ENCODE measurements at places on chromosomes 16 and 17. TPM values are rescaled to one million over a fixed set of nuclear protein-coding genes. Genes with fewer than 3 reads are reported as not detected.

The RDM1 gene
- total RNA-seq = 11.3 TPM

The CCL7 gene
- not detected for total RNA-seq

The GAS2L2 gene
- total RNA-seq = 0.52 TPM

The TAC4 gene
- not detected for total RNA-seq

The MAP2K3 gene
- total RNA-seq = 89.9 TPM

The RNF222 gene
- not detected for total RNA-seq

GRCh38 chr17:17098551-17099179 lies 56.4 kb downstream of the MPRIP start:
- DNase-seq = no peak

DNA sequence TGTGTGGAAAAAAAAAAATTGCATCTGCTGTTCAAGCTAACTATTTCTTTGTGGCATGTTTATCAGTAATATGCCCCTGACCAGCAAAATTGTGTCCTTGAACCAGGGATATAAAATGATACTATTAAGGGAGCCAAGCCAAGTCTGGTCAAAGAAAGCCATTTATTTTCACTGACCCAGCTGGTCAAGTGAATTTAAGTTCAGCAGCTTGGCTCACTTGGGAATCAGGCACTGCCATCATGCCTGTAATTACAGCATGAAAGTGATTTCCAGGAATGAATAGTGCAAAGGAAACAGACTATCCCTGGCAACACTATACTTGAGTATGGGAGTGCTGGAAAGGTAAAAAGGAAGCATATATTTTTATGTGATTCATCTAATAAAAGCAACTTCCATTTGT lies 934.6 kb upstream of the CDH8 start:
- no peak for DNase-seq

DNA sequence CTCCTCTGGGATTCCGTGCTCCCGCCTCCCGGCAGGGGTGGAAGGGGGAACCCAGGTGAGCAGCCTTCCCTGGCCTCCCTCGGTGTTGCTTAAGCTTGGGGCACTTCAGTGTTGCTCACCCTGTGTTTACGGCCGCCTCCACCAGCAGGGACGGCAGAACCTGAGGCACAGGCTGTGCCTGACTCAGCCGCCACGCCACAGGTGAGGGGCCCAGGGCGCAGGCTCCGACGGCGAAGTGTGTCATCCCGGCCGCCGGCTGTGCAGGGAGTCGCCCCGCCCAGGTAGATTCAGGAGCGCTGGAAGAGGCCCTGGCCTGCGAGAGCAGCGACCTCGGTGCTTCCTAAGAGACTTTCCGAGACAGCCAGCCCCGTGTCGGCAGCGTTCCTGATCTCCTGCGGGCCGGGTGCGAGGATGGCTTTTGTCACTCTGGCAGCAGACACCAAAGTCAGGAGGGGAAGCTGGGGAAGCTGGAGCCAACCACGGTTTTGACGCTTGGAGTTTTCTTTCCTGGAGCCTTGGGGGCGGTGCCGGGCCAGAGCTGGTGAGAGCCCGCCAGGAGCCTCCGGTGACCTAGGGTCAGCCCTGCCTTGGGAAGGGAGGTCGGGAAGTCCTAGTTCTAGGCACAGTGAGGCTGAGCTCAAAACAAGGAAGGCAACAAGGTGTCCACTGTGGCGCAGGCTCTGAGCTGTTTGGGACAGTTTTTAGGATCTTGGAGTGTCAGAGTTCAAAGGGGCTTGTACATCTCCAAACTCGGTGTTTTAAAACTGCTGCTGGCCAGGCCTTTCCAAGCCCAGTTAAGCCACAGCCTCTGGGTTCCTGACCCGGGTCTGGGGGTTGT lies 2.1 kb downstream of the GSE1 start:
- DNase-seq = peak; percentile 85

GRCh38 chr16:22161999-22162655 lies at the start of gene SDR42E2:
Gene SDR42E2, plus strand, starts transcription at chr16:22162506. Its CDS starts 3,077 bp downstream, at chr16:22165583.
- peak; percentile 19 for DNase-seq

DNA sequence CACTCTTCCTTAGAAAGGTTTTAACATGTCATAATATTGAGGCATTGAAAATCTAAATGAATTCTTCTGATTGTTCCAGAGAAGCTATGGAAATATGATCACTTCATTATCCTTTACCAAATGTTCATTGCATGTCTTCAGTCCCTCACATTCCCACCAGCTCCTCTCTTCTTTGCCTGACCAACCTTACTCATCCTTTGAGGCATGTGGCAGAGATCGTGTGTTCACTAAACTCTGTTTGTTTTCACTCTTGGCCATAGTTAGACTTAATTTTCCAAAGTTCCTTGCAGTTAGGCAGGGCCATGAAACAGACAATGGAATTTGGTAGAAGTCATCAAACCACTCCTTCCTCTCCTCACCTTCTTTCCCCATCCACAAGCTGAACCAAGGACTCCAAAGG lies 266.5 kb upstream of the HSBP1 start:
- DNase-seq = no peak

DNA sequence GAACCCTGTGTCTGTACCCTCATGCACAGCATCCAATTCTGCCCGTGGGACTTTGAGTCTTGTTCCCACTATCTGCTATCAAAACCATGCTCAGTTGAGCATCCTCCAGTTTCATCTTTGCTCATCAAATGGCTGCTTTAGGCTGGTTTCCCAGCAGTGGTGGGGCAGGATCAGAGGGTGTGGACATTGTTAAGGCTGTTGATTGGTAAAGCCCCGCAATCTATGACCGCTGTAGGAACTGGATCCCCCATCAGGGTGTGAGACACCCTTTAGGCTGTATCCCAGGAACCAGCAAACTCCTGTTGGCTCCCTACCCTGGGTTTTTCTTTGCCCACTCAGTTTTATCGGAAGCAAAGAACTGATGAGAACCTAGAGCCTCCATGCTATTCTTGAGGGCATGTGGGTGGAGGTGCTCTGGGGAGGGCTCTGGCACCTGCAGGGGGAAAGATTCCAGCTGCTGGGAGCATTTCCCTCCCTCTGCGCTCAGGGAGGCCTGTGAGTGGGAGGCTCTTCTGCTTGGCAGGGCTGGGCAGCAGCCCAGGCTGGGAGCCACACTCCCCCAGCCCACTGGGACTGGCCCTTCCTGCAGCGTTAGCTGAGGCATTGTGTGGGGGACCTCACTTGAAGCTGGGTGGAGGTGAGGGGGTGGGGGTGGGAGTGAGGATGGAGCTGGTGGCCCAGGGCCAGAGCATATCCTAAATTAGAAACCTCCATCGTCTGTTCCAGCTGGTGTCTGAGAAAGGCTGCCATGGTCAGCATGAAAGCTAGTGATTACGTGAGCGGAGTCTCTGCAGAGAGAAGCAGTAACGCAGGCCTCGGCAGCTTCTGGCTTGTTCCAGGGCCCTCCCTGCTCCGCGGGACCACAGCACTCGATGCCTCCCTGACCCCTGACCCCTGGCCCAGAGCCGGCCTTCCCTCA lies 160.6 kb downstream of the IRF8 start:
- no peak for DNase-seq

- no peak for DNase-seq
Measured at GRCh38 chr16:4976079-4976478, 17.9 kb downstream of the SEC14L5 start.

- DNase-seq = no peak
Measured at GRCh38 chr16:49964973-49965372, 60.1 kb upstream of the CNEP1R1 start.

DNA sequence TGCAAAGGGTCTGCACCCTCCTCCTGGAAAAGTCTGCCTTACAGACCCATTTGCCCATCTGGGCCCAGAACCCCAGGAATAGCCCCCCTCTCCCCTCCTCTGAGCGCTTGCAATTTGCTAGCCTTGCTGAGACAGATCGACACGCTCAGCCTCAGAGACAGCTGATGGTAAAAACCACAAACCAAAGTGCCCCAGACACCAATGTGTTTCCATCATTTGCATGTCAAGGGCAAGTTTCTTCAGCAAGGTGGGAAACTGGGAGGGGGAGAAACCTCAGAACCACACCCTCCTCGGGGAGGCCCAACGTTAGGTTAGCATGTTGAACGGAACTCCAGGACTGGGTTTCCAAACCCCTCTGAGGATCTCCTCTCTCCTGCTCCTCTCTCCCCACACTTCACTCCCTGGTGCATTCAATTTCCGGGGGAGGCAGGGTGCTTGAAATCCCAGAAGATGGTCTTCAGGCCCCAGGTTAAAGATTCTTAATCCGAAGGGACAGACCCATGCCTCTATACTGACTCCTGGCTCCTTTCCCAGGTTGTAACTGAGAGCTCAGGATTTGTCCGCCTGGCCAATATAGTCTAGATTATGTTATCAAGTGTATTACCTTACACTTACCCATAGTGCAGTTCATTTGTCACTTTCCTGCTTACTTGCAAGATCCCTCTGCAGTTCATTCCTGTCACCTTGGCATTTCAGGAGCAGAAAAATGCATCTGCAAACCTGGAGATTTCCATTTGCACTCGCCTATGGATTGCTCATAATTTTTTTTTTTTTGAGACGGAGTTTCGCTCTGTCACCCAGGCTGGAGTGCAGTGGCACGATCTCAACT lies 1.3 kb upstream of the CUEDC1 start:
- DNase-seq = no peak

- DNase-seq = peak; percentile 61
Measured at GRCh38 chr17:79400989-79401703, 209.7 kb downstream of the RBFOX3 start.

DNA sequence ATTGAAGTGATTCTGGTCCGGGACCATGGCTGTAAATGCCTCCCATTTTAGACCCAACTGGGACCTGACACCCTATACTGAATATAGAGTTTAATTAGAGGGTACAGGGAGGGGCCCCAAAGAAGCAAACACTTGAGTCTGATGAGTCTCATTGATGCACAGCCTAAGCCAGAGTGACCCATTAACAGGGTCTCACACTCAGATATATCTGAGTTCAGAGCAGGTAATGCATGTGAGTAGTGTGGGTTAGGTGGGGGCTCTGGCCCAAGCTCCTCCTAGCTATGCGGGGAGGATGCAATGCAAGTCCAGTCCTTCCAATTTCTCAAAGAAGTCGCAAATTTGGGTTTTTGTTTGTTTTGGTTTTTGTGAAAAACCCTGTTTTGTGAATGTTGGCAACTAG lies 17.1 kb upstream of the MARCHF10 start:
- DNase-seq = no peak

DNA sequence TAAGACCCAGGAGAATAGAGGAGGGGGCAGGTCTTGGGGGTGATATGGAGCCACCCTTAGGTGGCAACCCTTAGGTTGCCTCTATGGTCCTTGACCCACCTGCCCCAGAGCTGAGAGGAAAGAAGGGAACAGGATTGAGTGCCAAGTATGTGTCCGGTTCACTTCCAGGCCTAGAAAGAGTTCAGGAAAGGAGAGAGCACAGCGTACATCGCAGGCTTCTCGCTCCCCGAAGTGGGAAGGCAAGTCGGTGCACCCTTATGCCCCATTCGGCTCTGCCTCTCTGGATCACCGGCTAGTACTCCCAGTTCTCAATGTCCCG lies 631 bp downstream of the SP6 start:
- peak; percentile 48 for DNase-seq
